ENCODE measurements at places on chromosomes 7 and 10.

DNA sequence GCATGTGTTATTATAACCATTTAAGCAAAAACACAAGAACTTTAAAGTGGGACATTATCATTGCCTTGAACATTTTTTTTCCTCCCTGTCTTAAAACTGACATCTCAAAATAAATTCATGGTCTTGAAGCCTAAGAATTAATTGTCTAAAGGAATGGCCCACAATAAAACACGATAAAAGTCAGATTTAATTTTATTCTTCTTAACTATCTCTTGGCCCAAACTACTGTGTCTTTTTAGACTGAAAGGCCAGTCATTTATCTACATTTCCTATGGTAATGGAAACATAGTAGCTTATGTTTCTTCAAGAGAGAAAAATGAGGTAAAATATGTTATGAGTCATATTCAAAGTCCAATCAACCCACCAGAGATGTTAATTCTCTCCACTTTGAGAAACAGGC is 24.4 kb upstream of the ETV1 start:
- no peak for DNase-seq

DNA sequence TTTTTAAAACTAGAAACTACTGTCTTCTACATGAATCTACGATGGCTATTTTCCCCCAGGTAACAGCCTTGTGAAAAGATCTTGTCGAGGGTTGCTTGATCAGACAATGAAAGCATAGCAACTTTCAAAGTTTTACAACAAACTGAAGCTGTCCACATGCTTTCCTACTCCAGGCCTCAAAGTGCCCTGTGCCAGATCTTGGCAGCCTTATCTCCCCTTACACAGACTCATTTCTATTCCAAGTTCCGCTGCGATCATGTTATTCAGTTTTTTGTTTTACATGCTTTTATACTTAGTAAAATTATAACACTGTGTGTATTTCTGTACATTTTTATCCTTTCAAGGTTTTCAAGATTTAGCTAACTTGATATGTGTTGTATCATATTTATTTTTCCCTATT is 661.7 kb upstream of the SORCS1 start:
- no peak for DNase-seq

DNA sequence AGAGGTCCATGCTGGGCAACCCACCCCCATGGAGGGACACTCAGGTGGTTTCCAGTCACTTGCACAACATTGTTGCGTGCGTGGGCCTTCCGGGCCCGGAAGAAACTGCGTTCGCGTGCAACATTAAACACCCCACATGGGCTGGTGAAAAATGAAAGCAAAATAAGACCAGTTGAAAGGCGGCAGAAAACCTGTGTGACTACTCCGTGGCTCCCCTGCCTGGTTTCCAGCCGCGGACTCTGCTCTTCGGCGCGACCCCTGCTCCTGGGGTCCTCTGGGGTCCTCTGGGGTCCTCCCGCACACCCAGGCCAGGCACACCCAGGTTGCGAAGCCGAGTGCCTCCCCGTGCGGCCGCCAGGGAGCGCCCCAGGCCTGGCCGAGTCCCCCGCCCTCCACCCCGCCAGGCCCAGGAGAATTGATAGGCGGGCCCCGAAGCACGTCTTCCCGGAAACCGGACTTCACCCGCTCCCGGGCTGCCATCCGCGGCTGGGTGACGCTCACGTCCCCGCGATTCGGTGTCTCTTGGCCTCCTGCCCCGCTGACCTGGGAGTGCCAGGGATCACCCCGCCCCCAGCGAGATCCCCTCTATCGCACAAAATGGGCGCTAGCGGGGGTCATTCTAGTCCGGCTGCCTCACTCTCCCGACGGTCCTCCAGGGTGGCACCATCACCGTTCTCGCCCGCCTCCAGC is 1.9 kb upstream of the SH2D4B start:
- peak; percentile 82 for DNase-seq

- no peak for DNase-seq
These were observed 744 bp upstream of the DRGX start for GRCh38 chr10:49396666-49396999.

DNA sequence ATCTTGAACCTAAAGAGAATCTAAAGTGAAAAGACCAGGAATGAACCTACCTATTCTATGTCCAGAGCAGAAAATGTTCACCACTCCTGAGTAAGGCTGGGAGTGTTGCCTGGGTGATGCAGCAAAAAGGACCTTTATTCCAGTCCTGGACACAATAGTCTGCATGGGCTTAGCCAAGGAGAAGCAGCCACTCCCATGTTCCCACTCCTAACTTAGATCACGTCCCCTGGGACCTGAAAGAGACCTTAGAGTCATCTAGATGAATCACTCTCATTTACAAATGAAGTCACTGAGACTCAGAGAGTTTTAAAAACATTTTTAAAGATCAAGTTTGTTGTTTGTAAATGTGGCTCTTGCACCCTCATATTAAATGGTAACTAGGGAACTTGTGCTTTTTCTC is 763.4 kb downstream of the KCNMA1 start:
- no peak for DNase-seq

DNA sequence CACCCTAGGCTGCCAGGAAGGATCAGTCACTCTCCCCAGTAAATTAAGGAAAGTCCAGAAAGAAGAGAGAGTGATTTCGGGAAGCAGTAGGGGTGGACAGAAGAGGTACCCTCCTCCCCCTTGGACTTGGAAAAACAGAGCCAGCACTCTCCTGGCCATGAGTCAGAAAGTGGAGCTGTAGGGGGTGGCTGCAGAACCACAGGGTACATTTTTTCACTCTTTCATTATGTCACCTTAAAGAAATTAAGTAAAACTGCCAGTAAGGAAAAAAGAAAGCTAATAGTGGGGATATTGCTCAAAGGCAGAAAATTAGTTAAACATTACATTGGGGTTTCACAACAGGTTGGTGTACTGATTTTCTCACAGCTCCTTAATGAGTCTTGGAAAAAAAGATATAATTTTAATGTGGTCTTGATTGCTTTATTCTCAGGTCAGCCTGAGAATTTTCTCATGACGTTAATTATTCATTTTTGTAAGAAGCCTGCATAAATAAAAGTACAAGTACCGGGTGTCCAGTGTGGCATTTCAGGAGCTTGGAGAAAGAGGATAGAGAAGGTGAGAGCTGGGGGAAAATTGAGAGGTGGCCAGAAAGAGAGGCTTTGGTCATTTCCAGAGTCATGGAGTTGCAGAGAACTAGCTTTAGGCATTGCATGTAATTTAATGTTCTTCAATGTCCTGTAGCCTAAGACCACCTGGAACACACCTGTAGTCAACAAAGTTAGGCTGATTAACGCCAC is 23.2 kb upstream of the AOAH start:
- DNase-seq = no peak

GRCh38 chr10:22723783-22724182 is 9.4 kb upstream of the PIP4K2A start:
- DNase-seq = no peak
